ENCODE measurements at places on chromosomes 5 and 9.

GRCh38 chr9:68672215-68672614, 32.8 kb upstream of the PIP5K1B start:
- DNase-seq: no peak

DNA sequence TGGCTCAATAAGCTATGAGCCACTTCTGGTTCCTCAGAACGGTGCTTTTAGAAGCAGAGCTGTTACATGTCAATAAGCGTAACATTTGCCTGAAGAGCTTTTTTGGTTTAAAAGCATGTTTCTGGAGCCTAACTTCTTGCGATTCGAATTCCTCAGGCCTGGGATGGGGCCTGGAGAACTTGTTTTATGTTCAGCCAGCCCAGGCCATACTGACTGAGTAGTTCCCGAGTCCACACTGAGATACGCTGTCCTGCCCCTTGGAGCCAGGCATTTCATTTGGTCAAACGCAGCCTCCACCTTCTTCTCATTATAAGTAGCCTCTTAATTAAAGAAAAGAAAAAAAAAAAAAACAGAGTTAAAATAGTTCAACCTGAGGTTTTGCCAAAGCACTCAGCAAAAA, 260.6 kb upstream of the ANKRD55 start:
- no peak for DNase-seq

GRCh38 chr5:39201781-39202596, 17.4 kb downstream of the FYB1 start:
- DNase-seq: no peak

DNA sequence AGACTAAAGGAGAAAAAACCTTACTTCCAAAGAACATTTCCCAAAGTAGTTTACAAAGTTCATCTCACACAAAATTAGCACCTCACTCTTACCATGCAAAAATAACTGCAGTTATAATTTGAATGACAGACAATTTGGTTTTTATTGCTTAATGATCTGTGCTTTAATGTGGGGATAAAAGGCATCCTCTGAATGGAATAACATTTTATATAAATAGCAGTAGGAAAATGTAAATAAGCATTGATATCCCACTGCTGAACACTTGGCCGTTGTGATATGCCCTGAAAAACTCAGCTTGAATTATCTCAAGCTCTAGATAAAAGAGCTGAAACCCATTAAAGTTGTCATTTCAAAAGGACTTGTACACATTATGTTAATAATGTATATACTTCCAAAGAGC, 93.2 kb downstream of the OSMR start:
- no peak for DNase-seq

DNA sequence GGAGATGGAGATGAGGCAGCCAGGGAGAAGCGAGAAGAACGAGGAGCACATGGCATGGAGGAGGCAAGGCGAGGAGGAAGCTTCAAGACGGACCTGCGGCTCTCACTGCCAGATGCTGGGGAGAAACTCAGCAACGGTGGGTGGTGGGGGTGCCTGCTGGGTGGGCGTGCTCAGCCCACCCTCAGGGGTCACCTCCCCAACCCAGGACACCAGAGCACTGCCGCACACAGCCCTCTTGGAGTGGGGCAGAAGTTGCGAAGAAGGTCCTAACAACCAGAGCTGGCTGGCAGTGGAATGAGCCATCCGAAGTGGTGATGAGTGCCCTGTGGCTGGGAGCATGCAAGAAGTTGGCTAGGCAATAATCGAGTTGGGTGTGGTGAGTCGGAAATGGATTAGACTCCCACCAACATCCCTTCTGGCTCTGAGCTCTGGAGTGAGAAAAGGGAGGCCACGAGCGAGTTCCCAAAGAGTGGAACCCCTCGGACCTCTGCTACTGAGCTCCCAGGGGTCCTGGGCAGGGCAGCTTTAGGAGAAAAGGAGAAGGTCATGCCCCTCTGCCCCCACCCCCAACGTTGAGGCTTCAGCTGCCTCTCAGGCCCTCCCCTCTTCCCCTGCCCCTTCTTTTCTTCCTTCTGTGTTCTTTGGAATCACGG, 212.7 kb upstream of the MVB12B start:
- no peak for DNase-seq

DNA sequence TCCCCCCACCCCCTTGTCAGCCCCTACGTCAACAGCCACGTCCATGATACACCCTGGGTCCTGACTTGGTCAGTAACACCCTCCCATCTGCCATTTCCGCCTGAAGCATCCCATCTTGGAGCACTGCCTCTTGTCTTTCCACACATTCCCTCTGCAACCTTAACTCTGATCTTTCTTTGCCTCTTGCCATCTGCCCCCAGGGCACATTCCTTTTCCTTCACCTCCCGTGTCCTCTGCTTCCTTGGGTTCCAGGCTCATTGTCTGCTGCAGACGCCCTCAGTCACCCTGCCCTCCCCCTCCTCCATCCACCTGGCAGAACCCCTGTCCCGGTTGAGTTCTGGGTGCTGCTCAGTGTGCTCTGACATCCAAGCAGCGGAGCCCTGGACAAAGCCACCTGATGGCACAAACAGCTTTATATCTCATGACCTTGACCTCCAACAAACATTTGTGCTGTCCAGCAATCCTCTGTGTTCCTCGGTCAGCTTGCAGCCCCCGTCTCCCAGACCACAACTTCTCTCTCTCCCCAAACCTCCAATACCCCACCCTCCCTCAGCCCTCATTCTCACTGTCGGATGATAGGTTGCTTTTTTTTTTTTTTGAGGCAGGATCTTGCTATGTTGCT, 97.7 kb upstream of the IER5L start:
- no peak for DNase-seq

DNA sequence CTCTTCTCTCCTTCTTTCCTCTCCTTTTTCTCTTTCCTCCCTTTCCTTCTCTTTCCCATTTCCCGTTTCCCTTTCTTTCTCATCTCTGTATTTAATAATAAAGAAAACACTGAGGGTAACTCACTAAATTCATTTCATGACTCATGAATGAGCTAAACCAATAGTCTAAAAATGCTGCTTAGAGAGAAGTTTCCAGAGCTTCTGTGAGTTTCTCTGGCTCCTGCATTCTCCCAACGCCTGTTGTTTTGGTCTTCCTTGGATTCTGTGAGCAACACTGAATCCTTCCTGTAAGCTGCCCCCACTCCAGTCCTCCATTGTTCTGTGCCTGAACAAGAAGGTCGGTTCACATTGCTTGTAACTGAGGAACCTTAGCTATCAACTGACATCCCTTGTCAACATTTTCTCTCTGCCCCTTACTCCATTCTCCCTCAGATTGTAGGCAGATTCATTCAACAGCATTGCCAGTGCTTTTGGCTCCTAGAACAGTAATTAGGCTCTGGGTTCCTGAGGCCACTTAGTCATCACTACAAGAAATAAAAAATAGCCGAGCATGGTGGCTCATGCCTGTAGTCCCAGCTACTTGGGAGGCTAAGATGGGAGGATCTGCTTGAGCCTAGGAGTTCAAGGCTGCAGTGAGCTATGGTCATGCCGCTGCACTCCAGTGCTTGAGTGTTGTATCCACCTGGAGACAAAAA, 237.7 kb upstream of the KLF4 start:
- no peak for DNase-seq

DNA sequence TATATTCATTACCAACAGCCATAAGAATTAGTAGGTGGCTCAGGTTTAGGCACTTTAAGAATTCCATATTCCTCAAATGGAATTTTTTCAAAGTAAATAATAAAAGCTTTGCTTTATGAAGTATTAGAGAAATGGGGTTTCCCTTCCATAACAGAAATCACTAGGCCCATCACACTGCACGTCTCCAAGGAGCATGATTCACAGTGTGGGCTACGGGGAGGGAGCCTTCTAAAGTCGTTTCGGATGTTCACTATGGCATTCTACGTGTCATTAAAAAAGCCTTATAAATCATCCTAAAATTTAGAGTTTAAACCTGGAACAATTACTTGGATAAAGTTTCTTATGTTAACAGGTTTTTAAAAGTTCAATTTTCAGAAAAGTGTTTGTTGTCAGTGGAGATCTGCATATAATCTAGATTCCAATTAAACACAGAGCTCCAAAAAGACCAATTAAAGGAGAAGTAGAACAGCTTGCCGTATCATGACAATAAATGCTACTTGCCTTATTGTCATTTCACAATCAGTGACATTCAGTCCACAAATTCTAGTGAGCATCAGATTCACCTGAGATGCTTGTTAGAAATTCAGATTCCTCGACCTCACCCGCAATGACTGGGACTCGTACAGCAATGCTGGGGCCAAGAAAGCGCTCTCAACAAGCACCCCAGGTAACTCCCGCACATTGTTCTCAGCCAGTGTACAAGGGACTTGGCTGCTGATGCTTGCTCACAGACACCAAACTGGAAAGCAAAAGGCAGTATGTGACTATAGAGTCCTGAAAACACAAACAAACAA, 115.7 kb downstream of the NFIB start:
- no peak for DNase-seq

GRCh38 chr9:37035648-37036370, 1.7 kb upstream of the PAX5 start:
- no peak for DNase-seq

GRCh38 chr9:113298924-113299770, 4.0 kb downstream of the RNF183 start:
- no peak for DNase-seq

DNA sequence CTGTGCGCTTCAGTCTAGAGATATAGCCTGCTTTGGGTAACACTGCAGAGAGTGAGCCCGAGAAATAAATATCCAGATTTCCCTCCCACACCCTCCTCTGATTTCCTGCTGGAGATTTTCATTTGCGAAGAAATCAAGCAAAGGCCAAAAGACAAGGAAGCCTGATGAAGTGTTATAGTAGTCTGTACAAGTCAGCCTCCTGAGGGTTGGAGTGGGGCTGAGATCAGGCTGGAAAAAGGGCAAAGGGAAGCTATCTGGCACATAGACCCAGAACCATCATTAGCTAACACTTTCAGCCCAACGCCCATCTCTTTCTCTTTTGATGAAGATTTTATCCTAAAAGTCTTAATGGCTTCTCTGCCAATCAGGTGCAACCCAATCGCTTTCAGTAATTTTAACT, 154.6 kb upstream of the SLC44A1 start:
- DNase-seq: no peak

DNA sequence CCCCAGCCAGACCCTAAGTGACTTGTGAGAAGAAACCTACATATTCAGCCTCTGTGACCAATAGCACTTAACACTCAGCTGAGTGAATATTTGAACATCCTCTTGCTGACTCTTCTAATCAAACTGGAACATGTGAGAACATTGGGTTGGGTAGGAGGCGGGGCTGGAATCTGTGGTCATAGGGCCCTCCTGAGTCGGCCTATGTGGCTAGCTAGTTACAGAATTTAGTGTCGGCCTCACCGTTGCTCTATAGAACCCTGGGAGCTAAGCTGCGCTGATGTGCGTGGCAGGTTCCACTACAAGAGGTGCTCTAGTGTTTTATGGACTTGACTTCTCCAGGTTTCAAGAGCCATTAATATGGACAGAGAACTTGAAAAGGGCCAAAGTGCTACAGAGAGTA, 138.8 kb downstream of the DROSHA start:
- DNase-seq: no peak

All from stimulated activated CD8-positive, alpha-beta memory T cell treated with anti-CD3 and anti-CD28 coated beads, Interleukin-4, amount 100 ng/mL, for 1 hour (primary cell).